ENCODE measurements at places on chromosomes 4 and X.

- DNase-seq: no peak
These were observed 68.4 kb upstream of the ALB start for GRCh38 chr4:73335679-73336078.

DNA sequence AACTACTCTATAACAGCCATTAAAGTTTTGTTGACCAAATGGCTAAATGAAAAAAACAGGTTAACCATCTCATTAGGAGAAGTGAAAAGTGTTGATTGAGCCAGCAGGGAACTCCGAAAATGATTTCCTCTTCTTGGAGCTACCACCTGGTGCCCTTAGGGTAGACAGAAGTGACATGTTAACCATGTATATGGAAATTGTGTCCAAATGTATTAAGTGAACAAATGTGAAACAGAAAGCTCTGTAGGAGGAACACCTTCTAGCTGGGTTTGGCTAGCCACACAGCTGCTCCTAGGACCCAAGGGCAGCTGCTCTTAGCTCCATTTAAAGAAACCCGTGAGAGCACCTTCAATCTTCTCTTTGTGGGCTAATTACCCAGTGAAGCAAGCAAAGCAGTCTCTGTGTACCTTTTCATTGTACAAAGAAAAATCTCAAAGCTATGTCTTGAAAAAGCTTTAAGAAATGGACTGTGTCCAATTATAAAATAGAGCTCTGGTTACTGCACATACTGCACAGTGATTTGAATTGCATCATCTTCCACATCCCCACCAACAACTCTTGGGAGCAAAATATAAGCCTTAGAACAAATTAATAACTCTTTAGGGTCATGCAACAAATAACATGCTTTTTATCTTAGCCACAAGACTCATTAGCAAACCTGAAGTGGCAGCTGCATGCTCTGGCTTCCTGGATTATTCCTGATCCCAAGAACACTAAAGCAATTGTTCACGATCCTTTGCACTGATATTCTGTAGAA lies 59.2 kb upstream of the PARM1 start:
- peak; percentile 44 for DNase-seq

DNA sequence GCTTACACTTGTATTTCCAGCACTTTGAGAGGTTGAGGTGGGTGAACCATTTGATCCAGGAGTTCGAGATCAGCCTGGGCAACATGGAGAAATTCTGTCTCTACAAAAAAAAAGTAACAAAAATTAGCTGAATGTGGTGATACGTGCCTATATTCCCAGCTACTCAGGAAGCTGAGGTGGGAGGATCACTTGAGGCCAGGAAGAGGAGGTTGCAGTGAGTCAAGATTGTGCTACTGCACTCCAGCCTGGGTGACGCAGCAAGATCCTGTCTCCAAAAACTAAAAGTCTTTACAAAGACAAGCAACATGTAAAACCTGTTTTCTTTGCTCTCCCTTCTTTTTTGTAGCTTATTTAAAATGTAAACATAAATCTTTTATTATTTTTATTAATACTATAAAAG lies 1156.1 kb downstream of the FAT4 start:
- no peak for DNase-seq

DNA sequence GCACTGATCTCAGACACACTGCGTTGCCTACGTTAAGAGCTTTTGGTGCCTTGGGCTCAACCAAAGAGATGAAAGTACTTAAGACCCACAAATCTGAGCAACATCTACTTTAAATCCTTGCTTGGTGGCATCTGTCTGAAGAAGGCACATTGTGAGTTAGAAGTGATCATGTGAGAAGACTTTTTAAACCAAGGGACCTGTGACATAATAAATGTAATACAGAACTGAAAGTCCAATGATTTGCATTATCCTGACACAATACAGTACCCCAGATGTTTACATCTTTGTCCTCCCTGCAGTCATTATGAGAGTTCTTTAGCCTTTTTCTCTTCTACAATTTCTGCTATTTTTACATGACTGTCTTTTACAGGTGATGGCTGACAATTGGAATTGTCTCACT lies 96.7 kb upstream of the FTHL17 start:
- no peak for DNase-seq

- DNase-seq: no peak
These were observed 21.8 kb downstream of the ARSD start for GRCh38 chrX:2907295-2907694.

GRCh38 chrX:46838486-46838870 lies 1.6 kb downstream of the RP2 start:
- DNase-seq: no peak

DNA sequence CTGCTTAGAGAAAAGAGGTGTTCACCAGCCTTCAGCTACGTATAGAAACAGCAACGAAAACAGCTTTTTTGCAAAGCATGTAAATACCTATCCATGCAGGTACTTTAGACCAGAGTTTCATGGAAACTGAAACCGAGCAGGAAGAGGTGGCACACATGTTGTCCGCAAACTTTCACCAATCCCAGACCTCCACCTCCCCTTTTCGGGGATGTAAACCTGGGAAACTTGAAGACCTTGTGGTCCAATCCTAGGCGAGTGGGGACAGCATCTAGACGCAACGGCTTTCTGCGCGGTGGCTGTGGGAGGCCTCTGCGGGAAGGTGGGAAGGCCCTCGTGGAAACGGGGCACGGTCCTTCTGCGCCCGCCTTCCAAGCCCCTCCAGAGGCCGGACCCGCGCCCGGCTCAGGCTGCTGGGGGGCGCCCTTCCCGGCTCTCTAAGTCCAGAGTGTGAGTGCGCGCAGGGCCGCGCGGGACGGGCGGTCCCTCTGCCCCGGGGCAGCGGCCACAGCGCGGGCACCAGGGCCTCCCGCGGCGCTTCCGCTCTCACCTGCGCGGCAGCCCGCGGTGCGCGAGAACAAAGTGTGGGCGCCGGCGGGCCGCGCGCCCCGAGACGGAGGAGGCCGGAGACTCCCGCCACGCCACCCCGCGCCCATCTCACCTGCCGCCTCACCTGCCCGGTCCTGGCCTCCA lies 830 bp upstream of the SHROOM2 start:
- no peak for DNase-seq

DNA sequence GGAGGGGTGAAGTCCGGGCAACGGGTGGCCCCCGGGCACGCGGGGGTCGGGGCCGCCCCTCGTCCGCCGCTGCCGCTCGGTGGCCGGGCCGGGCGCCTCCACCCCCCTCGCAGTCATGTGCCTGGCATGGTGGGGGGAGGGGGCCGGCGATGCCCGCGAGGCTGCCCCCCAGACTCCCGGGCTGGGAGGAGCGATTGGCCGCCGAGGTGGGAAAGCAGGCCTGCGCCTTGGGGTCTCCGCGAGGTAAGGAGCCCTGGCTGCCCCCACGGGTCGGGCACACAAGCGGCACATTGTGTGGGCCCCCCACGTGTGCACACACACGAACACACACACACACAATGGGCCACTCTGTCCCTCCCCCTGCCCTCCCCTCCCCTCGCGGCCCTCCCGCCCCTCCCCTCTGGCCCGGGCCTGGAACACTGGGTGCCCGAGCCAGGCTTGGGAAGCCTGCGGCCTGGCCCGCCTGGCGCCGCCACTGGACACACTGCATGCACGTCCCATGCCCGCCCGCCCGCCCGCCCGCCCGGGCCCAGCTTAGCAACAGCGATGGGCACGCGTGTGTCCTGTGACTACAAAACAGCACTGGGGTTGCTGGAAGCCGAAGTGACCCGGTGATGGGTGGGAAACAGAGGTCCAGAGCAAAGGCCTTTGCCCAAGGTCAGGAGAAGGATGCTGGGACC lies 1.3 kb downstream of the SLC6A8 start:
- DNase-seq: no peak

GRCh38 chr4:31417040-31417439 lies 696.9 kb downstream of the PCDH7 start:
- no peak for DNase-seq

DNA sequence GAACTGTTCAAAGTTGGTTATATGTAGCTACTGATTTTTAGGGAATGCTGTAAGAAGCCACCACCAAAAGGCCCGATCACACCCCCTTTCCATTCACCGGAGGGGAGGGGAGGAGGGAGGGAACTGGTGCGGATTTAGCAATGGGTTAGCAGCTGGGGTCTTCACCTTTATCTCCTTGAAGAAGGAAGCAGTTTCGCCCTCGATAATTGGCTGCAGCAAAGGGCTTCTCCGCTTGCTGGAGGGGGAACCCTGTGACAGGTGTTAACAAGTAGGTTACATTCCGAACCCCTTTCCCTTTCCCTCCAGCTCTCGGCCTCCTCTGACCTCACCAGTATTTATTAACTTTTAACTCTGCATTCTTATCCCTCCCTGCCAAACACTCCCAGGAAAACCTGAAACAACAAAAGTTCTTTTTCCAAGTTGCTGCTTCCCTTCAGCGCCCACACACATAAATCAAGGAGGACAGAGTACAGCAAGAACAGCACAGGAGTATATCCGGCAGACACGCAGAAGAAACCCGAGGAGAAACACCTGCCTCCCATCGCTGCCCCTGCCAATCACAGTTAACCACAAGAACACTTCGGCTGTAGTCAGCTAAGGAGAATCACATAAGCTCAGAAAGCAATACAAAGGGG lies 39.8 kb upstream of the NAP1L5 start:
- peak; percentile 62 for DNase-seq

DNA sequence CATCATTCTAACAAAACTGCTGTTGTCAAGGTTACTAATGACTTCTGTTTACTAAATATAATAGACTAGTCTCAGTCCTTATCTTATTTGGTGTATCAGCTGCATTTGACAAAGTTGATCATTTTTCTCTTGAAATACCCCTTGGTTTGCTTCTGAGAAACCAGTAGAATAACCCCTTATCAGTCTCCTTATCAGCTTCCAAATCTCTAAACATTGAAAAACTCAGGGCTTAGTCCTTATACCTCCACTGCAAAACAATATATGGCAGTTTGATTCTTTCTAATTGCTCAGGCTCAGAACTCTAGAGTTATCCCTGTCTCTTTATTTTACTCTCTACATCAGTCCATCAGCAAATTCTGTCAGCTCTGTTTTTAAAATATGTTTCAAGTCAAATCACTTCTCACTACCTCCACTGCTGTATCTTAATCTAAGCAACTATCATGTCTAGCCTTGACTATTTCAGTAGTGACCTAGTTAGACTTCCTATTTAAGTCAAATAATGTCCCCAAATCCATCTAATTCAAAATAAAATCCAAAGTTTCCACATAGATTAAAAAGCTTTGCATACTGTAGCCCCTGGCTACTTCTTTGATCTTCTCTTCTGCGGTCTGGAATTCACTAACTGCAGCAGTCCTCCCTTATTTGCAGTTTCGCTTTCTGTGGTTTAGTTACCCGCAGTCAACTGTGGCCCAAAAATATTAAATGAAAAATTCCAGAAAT lies 87.1 kb upstream of the NPNT start:
- no peak for DNase-seq

- no peak for DNase-seq
These were observed 49.4 kb downstream of the ARHGEF6 start for GRCh38 chrX:136731207-136731782.

DNA sequence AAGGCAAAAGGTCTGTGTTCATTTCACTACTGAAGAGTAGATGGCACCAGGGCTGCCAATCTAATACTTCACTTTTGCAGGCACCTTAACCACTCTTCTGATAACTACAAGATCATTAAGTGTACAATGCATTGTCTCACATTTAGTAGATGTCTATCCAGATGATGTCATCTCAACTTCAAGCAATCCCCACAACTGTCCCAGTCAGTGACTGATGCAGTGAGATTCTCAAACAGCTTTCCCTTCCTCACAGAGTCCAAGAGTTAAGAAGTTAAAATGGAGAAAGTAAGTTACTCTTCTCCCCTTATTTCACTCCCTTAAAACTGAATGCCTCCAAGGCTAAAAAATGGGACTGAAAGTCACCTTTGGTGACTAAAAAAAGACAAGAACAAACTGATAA lies 10.7 kb downstream of the AP1S2 start:
- DNase-seq: no peak

DNA sequence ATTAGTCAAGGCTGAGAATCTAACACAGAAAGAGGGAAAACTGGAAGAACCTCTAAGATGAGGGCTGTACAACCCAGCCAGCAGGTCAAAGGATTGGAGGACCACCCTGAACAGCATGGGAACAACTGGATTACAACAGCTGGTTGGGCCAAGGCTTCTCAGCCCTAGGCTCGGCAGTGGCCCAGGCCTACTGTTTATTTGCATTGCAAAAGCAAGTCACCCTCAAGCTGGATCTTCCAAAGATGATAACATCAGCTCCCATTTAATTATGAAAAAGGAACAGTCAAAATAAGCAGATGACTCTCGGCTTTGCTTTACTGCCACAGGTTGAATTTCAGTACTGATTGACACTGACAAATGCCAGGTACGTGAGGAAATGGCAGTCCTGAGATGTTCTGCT lies 61.8 kb downstream of the GPC3 start:
- no peak for DNase-seq

DNA sequence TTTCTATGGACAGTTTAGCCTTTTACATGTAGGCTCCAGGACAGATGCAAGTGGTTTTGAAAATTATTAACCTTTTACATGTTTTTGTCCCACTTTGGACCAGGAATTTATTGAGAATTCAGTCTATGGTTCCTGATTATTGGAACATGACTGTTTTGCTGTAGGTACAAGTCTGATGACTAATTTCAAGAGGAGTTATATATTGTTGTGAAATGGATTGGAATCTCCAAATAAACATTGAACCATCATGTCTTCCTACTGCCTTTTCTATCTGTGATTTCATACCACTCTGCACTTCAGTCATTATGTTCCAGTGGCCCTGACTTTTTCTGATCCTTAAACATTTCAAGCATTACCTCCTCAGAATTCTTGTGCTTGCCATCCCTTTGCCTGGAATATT lies 35.9 kb downstream of the TBC1D19 start:
- no peak for DNase-seq

DNA sequence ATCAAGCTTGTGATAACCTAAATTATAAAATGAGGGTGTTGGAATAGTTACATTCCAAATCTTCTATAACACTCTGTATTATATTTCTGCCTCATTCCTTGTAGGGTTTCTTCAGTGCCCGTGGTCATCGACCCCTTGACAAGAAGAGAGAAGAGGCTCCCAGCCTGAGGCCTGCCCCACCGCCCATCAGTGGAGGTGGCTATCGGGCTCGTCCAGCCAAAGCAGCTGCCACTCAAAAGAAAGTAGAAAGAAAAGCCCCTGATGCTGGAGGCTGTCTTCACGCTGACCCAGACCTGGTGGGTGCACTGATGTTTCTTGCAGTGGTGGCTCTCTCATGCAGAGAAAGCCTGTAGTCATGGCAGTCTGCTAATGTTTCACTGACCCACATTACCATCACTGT lies 2.9 kb downstream of the FGB start:
- no peak for DNase-seq

GRCh38 chr4:107148904-107149303 lies 112.8 kb upstream of the DKK2 start:
- no peak for DNase-seq

GRCh38 chr4:53785996-53786395 lies 194.7 kb upstream of the LNX1 start:
- no peak for DNase-seq

GRCh38 chrX:69424910-69425309 lies 79.2 kb upstream of the NALF2 start:
- no peak for DNase-seq

DNA sequence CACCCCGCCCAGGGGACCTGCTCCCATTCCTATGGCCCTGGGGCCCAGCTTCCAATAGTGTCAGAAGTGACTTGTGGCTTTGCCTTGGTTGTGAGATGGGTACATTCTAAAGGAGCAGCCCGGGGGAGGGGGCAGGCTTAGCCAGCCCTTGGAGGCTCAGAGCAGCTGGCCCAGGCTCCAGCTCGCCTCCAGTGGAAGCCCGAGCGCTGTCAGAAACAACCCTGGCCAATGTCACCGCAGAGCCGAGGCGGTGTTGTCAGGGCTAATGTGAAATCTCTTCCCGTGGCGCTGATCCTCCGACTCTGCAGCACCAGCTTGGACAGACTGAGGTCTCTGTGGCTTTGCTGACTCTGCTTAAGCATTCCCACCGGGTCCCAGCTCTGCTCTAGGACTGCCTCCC lies 29.2 kb upstream of the ZNF81 start:
- no peak for DNase-seq

All from umbilical cord (tissue), 2 donors.